Activated T-cell treated with anti-CD3 and anti-CD28 coated beads, Interleukin-2, amount 50 U/mL, for 72 hours (primary cell): ENCODE measurements at places on chromosomes 16 and 17. TPM values are rescaled to one million over a fixed set of nuclear protein-coding genes. Genes with fewer than 3 reads are reported as not detected.
A peak's percentile ranks its signal among the peaks of the same experiment; 100 is the strongest.

ANKS4B gene
- total RNA-seq: not detected

HSD11B2 gene
- 0.53 TPM for total RNA-seq

TMED6 gene
- total RNA-seq: 3.3 TPM

GLIS2 gene
- total RNA-seq: 1.3 TPM

GPRC5C gene
- 2.3 TPM for total RNA-seq

PRAC2 gene
- total RNA-seq: not detected

NPIPA3 gene
- total RNA-seq: 1.3 TPM

PRKCB gene
- 77.0 TPM for total RNA-seq

LDHD gene
- 0.43 TPM for total RNA-seq

KRT25 gene
- total RNA-seq: not detected

BOLA2 gene
- total RNA-seq: 12.0 TPM

KRT9 gene
- not detected for total RNA-seq

CCL4 gene
- 63.9 TPM for total RNA-seq

GRCh38 chr17:31488982-31489294, 97.5 kb downstream of the RAB11FIP4 start:
- no peak for DNase-seq

GRCh38 chr17:65530523-65531255, 30.8 kb downstream of the AXIN2 start:
- DNase-seq: no peak

- no peak for DNase-seq
Measured at GRCh38 chr16:81786868-81787267, 7.8 kb downstream of the PLCG2 start.

- DNase-seq: no peak
Measured at GRCh38 chr17:72176951-72177660, 56.3 kb downstream of the SOX9 start.

GRCh38 chr17:42402117-42402516, 13.9 kb upstream of the STAT3 start:
- DNase-seq: no peak

GRCh38 chr17:35713069-35713728, 18.2 kb upstream of the RASL10B start:
- no peak for DNase-seq

DNA sequence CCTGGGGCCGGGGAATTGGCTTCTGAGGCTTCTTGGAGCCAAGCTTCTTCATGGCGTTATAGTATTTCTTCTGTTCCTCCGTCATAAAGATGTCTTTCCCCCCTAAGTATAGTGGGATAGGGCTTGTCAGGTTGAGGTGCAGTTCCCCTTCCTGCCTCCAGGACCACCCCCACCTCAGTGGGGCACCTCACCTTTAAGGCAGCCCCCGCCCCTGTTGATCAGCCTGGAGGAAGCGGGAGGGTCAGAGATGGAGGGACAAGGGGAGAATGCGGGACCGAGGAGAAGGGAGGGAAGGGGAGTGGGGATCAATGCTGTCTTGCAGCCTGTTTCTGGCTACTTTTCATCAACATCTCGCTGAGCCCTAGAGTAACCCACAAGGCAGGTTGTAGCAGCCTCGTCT, 11.6 kb upstream of the CD79B start:
- DNase-seq: no peak

DNA sequence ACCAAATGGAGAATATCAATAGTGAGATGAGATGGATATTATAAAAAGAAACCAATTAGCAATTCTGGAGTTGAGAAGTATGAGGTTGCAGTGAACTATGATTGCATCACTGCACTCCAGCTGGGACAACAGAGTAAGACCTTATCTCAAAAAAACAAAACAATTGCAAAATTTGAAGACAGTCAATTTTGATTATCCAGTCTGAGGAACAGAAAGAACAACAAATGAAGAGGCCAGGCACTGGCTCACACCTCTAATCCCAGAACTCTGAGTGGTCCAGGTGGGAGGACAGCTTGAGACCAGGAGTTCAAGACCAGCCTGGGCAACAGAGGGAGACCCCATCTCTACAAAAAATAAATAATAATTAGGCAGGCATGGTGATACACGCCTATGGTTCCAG, 35.0 kb downstream of the USP32 start:
- DNase-seq: no peak

- DNase-seq: peak; percentile 69
Measured at GRCh38 chr17:10316801-10317542, 55.8 kb downstream of the MYH13 start.

GRCh38 chr16:75074920-75075687, 41.5 kb downstream of the LDHD start:
- DNase-seq: peak; percentile 89

GRCh38 chr17:75737133-75737962, 16.1 kb downstream of the ITGB4 start:
- no peak for DNase-seq

DNA sequence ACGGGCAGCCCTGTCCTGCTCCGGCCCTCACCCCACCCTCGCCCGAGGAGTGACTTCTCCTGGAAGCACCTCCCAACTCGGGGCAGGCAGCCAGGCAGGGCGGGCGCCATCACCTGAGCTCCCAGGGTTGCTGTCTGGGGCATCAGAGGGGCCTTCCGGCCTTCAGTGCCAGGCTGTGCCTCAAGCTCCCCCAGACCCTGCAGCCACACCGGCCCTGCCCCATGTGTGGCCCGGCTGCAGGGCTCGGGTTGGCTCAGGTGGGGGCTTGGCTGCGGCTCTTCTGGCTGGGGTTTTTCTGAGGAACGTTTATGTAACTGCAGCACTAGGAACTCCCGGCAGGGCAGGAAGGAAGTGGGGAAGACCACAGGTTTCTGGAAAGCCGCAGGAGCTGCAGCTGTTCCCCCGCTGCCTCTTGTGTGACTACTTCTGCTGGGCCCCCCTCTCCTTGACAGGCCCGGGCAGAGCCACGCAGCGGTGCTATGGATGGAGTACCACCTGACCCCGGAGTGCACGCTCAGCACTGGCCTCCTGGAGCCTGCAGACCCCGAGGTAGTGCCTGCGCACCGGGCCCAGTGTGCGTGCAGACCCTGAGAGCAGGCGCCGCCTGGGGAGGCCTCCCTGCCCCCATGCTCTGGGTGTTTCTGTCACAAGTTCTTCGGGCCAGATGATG, 45.6 kb downstream of the PRMT7 start:
- peak; percentile 68 for DNase-seq

DNA sequence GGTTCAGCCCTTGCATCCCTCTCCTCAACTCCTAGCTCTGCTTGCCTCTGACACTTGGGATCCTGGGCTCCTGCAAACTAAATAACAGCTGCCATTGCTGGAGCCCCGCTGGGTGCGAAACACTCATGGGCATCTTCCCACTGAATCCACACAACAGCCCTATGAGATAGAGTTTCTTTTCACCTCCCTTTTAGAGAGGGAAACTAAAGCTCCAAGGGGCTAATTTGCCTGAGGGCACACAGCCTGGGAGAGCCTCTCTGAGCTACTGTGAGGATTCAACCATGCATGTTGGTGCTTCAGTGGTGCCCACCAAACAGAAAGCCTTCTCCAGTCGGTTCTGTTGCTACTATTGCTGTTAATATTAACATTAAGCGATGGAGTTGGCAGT, 4.0 kb downstream of the ACBD4 start:
- DNase-seq: no peak

GRCh38 chr17:41335747-41336146, 14.9 kb downstream of the KRT33A start:
- DNase-seq: no peak

DNA sequence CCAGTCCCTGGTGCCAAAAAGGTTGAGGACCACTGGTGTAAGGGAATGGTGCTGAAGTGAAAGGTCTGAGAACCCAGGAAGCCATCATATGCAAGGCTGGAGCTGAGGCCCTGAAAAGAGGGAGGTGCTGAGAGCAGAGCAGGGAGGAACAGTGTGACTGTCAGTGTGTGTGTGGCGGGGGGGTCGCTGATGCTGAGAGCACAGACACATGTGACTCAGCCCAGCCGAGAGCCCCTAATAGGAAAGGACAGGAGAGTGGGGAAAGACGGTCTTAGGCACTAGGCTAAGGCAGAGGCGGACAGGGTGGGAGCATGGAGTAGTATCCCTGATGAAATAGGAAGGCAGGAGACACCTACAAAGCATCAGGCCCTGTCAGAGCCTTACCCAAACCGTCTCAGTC, 1.2 kb downstream of the B9D1 start:
- no peak for DNase-seq

- DNase-seq: no peak
Measured at GRCh38 chr17:5429191-5429887, 9.4 kb downstream of the RPAIN start.

GRCh38 chr17:76670020-76670717, 26.6 kb upstream of the ST6GALNAC1 start:
- DNase-seq: no peak

- no peak for DNase-seq
Measured at GRCh38 chr17:601244-601925, 113.3 kb downstream of the VPS53 start.

GRCh38 chr16:2749476-2749875, 3.0 kb upstream of the SRRM2 start:
- DNase-seq: no peak

DNA sequence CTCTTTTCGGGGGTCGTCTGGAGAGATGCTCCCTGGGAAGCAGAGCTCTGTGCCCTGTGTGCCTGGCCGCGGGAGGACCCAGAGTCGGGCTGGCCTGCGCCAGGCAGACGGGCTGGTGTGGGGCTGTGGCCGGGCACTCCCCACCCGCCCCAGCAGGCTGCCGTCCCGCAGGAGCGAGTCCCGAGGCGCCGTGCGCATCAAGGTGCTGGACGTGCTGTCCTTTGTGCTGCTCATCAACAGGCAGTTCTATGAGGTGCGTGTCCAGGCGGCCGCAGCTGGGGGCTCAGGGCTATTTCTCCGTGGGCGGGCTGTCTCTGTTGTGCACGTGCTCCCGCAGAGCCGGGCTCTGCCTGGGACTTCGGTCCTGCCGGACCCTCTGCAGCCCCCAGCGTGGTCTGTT, 15.0 kb downstream of the TSC2 start:
- DNase-seq: no peak

DNA sequence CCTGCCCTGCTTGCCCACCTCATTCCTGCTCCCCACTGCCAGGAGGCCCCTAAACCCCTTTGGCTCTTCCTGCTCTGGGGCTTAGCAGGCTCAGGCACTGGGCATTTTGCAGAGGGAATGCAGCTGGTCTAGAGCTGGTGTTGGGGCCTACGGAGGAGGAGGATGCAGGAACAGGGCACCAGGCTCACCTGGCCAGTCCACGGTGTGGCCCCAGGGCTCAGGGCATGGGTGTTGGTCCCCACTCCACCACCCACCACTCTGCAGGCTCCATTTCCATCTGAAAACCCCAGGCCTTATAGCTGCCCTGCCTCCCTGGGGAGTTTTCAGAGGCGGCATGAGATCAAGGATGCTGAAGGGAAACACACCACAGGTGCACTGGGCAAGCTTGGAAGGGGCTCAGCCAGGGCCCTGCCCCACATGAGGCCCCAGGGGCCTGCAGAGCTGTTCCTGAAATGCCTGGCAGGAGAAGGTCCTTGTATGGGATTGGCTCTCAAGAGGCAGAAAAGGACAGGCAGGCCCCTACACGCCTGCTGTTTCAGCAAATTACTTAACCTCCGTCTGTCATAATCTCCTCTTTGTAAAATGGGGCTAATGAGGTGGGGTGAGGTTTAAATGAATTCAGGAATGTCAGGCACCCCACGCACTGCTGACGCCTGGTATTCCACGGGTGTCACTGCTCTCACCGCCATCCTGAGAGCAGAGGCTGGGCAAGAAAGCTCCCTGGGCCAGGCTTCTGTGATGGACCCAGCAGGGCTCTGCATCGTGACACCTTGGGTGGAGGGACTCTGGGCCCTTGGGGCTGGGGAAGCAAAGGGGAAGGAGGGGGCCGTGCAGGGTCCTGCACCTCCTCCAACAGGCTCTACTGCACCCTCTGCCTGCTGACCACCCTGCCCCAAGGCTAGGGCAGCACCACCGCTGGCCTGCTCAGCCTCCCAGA, 9.3 kb downstream of the SLC47A2 start:
- no peak for DNase-seq

DNA sequence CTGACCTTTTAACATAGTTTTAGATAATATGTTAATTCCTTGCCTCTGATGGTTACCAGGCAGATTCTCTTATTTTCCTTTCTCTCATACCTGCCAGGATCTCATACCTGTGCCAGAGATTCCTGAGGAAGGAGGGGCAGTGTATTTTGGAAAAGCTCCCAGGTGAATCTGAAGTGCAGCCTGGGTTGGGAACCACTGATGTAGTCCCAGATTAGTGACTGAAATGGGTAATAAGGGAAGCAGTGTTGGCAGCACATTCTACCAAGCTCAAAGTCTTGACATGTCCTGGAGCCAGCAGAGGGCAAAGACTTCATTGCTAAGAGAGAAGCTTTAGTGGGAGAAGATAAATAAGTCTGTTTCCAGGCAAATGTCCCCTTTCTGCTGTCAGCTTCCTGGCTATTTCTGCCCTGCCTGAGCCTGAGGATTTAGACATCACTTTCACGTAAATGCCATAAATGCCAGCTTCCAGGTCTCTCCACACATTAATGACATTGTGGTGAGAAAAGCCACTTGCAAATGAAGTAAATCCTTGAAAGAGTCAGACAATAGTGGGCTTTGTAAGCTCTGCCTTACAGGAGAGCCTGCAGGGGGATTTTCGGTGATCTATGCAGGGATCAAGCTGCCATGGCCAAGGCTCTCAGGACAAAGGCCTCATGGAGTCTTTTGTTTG, 40.9 kb upstream of the C16orf78 start:
- no peak for DNase-seq

DNA sequence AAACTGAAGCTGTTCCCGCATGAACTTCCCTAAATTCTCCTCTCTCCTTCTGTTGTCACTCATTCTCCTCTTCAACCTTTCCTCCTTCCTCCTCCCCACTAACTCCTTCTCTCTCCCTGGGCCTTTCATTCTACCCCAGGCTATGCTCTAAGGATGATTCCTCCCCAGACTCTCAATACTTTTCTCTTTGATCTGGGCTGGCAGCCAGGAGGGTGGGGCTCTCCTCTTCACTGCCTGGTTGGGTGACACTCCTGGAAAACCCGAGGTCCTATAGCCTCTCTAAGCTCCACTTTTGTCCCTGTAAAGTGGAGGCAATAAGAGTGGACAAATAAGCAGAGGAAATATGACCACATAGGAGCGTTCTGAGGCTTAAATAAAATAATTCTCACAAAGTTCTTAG, 46.2 kb downstream of the HSD17B2 start:
- DNase-seq: no peak

GRCh38 chr17:18258356-18259038, at the start of gene FLII:
TSS of gene FLII (minus strand) at chr17:18258738. CDS start at chr17:18258690, 48 bp downstream.
- DNase-seq: peak; percentile 54

GRCh38 chr17:66441101-66441661, 138.8 kb downstream of the PRKCA start:
- no peak for DNase-seq

DNA sequence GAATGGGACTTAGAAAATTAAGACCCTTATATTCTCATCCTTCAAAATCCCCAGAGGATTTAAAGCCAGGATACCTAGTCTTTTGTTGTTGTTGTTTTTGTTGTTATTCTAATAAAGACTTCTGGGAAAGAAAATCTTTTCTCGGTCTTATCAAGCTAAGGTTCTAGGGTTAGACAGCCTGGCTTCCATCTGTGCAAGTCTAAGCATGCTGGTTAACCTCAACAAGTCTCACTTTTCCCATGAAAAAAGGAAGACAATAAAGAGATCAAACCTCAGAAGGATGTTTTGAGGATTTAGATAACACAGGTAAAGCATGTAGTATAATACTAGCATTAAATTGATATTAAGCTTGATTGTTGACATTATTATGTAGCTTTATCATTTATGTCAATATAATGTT, 486.4 kb upstream of the SOX9 start:
- DNase-seq: no peak

GRCh38 chr17:35117984-35118383, 1.7 kb downstream of the RAD51D start:
- peak; percentile 45 for DNase-seq
